ENCODE measurements at places on chromosomes 6 and 20.

GRCh38 chr6:156262014-156262413, 515.2 kb upstream of the ARID1B start:
- peak; percentile 98 for DNase-seq

DNA sequence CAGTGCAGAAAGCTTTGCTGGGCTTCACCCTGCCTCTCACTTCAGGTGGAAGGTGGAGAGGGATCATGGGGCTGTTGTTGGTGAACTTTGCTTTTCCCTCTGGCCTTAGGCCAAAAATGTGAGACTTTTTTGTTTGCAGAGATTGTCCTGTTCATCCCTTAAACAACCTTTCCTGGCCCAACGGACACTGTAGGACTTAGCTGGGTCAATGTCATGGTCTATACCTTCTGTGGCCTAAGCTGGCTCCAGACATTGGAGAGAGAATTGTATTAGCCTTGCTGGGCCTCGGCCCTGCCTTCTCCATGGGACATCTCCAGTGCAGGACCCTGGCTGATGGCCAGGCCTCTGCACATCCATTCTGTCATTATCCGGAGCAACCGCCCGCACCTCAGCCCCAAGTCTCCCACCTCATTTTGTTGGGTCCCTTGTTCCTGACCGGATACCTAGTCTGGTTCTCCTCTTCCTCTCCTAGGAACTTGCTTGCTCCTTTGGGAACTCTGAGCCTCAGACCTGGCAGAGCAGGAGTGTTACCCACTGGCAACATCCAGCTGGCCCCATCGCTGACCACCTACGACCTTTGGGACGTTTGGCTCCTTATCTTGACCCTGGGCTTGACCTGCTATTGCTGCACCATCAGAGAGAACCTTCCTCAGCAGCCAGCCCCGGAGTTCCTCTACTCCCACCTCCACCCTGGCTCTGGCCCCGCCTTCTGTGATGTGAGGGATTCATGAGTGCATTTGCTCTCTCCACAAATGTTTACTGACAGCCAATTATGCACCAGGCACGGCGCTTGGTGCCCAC, 128.2 kb downstream of the BANF2 start:
- no peak for DNase-seq

- no peak for DNase-seq
Observed at GRCh38 chr20:60008130-60008808, 50.0 kb downstream of the CDH26 start.

DNA sequence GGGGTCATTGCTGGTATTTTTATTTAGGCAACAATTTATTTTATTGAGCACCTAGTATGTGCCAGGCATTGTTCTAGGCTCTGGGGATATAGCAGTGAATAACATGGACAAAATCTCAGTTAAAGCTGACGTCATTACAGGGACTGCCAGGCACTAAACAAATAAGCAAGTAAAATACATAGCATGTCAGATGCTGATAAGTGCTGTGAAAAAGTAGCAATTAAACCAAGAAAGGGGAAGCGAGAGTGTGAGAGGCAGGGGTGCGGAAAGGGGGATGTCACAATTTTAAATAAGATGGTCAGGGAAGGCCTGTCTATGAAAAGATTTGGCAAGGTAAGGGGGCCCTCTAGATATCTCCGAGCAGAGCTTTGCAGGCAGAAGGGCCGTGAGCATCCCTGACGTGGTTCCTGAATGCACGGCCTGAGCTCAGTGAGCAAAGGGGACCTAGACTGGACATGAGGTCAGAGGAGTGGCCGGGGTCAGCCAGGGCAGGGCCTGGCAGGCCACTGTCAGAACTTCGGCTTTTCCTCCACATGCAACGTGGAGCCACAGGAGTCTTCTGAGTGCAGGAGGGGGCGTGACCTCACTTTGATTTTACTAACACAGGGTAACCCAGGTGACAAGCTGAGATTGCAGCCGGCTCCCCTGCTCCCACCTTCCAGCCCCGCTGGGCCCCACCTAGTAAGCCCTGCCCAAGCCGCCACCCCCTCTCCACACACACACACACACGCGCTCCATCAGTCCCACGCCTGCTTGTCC, 24.2 kb upstream of the SIRPA start:
- no peak for DNase-seq

- DNase-seq = no peak
Observed at GRCh38 chr20:37240337-37241067, 21.1 kb downstream of the GHRH start.

GRCh38 chr20:4509825-4510522, 211.7 kb upstream of the PRND start:
- no peak for DNase-seq

- DNase-seq = no peak
Observed at GRCh38 chr20:58838174-58838573, 12.5 kb downstream of the GNAS-AS1 start.

GRCh38 chr6:134177236-134177635, 124.8 kb upstream of the SLC2A12 start:
- DNase-seq = no peak

DNA sequence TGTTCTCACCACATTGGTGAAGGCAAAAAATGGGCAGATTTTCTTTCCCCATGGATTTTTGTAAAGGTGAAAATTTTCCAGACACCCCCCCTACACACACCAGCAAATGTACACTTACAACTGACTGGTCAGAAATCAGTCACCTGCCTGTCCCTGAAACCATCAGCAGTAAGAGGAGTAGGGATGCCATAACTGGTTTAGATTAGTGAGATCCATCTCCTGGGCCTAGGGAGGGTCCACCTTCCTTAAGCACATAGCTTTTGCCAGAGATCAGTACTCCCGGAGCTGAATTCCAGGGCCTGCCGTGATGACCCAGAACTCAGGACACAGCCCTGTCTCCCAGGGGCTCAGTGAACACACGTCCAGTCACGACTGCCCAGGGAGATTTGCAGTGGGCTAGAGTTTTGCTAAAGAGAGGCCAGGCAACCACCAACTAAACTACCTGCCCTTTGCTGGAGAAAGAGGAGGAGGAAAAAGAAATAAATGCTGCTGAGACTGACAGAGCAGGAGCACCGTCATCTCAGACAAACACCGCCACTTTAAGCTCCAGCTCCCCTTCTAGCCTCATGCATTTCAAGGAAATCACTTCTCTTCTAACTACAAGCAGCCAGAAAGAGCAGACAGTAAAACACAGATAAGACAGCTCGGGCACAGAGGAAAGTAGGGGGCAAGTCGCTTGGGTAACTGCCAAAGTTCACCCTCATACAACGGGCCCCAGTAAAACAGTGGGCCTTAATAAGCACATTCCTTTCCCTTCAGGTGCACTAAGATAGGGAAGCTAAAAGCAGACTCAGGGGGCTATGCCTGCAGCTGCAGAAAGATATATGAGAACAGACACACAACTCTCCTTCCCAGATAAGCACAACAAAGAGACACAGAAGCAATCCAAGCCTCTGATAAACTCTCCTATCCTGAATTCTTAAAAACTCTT, 82.6 kb upstream of the SPTLC3 start:
- no peak for DNase-seq

GRCh38 chr6:109153752-109154151, 58.4 kb downstream of the CEP57L1 start:
- DNase-seq = no peak

DNA sequence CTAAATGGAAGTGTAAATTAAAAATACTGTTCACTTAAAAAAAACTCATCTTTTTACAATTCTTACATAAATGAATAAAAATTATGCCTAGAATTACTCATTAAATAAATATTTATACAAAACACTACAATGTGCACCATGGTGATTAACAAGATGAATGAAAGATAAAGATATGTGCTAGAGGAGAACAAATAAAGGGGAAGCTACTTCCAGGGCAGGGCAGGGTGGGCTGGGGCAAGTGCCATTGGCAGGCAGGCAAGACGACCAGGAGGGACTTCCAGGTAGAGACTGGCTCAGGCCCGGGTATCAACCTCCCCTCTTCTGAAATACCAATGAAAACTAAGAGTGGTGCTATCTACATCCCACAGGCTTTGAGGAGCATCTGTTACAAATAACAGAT, 20.4 kb downstream of the PREP start:
- no peak for DNase-seq

GRCh38 chr6:75300531-75300855, 15.9 kb upstream of the TMEM30A start:
- DNase-seq = no peak

DNA sequence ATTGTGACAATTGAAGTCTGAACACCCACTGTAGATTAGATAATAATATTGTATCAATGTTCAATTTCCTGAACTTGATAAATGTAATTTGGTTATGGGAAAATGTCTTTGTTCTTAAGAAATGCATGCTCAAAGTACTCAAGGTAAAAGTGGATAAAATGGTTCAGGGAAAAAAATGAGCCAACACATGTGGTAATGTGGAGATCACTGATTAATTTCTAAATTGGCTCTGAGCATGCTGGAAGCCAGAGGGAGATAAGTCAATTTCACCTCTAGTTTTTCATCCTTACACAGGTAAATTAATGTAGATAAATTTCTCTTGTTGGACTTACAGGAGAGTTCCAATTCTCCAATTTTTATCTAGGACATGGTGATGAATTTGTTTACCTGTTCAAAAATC, 8.0 kb upstream of the COMMD7 start:
- DNase-seq = no peak

DNA sequence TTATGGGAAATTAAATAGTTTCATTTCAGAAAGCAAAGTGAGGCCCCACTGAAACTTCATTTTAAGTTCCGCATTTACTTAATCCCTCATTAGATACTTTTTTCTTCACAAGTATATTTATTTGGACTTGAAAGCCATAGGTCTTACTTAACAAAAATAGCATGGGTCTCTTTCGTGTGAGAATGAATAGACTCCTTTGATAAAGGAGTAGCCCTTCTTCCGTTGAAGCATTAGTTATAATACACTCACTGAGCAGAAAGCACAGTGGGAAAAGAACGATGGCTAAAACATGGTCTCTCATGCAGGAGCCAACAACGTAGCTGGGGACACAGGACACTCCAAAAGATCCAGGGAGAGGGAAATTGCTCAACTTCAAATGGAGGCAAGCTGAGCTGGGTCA, 130.4 kb downstream of the SLC23A2 start:
- no peak for DNase-seq

- no peak for DNase-seq
Observed at GRCh38 chr20:64055893-64056638, 6.6 kb upstream of the SOX18 start.

- no peak for DNase-seq
Observed at GRCh38 chr6:112568066-112568465, 220.9 kb downstream of the RFPL4B start.

GRCh38 chr6:129130106-129130505, 247.2 kb downstream of the LAMA2 start:
- DNase-seq = no peak

DNA sequence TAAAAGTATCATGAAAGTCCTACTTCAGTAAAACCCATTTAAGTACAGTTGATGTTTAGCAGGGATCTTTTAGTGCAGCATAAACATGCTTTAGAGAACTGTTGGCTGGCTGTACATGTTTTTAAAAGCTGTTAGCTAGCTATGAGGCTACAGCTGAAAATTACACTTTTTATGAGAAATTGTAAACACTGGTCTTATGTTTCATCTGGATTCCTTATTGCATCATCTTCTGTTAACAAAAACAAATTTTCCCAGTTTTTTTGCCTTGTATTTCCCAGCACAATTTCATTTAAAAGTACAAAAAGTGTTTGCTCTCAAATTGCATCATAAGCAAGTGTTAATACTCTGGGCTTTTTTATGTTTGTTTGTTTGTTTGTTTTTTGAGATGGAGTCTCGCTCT, 18.3 kb upstream of the HLA-E start:
- no peak for DNase-seq

DNA sequence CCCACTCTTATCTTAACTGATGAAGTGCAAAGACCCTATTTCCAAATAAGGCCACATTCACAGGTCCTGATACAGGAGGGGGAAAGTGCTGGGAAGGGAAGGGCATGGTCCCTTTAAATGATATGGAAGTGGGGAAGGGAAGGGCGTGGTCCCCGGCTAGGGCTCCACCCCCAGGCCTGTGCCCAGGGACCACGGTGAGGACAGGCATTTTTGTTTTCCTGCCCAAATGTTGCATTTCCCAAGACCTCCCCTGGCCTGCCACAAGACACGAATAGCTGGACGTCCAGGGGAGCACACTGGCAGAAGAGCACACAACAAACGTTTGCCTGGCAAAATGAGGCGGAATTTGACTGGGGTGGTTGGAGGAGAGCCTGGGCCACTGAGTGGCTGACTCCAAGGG, 16.1 kb upstream of the HFE start:
- no peak for DNase-seq

DNA sequence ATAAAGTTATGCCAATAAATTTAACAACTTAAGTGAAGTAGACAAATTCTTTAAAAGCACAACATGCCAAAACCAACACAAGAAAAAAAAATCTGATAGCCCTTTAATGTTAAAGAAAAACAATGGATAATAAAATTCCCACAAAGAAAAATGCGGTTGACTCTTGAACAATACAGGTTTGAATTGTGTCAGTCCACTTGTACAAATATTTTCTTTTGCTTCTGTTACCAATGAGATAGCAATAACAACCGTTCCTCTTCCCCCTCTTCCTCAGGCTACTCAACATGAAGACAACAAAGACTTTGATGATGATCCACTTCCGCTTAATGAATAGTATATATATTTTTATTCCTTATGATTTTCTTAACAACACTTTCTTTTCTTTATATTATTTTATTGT, 283.9 kb upstream of the MAN1A1 start:
- DNase-seq = no peak

- no peak for DNase-seq
Observed at GRCh38 chr20:35991142-35991771, 22.9 kb downstream of the CNBD2 start.

DNA sequence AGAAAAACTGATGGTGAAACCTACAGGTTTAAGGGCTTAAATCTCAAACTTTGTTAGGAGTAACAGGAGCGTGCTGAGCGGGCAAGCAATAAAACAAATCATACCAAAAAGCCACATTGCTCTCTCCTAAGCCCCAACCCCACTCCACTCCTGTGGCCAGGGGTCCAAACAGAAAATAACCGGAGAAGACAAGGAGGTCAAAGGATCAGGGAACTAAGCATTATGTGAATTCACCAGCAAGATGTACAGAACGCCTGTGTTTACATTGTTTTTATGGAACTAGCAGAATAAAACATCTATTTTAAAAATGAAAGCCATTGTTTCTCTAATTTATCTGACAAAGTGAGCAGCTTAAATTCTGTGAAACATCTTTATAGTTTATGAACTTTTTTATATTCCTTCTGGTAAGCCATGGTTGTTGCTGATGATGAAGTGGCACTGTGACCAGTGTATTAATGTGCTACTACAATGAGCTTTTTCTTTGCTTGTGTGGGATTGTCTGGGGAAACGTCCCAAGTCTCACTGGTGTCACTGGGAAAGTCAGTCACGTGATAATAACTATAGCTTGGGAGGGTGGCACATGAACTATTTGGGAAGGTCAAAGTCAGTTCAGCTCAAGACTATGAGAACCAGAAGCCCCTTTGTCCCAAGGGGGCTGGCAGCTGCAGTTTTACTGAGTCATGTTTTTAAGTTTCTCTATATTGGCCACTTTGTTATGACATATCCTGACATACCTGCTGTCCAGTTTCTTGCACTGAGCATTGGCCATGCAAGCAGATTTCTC, 9.8 kb downstream of the FAM210B start:
- no peak for DNase-seq

Measured in NCI-H1105 (cell line).